ENCODE measurements at places on chromosomes 3 and 15. TPM values are rescaled to one million over a fixed set of nuclear protein-coding genes. Genes with fewer than 3 reads are reported as not detected.

DNA sequence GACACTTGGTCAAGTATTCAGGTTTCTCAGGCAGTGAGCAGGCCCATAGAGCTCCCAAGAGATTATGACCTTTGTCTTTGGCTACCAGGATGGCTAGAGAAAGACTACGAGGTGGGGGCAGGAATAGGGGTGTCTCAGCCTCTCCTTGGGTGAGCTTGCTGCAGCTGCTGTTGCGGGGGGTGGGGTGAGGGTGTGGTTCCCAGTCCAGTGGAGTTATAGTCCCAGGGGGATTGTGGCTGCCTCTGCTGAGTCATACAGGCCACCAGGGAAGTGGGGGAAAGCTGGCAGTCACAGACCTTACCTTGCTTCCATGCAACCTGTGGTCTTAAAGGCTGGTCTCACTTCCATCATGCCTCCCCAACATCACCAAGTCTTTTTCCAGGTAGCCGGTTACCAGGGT is 31.7 kb downstream of the ATP2C1 start:
- DNase-seq, result peak; percentile 95

DNA sequence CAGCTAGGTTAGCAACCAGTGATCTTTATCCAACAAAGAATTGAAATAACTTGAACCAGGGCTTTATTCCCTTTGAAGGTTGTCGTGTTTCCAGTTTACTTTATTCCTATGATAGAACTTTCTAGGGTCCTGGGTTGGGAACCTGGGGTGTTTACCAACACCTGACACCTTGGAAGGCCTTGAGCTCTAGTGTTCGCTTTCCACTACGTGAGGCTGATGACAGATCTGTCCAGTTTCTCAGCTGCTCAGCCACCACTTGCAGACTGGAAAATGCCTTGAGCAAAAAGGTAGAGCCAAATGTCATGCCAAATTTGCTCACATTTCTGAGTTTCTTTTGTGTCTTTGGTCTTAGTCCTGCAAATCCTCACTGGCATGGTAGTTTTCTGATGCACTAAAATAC is 227.2 kb downstream of the ADAMTSL3 start:
- DNase-seq, result no peak

- DNase-seq, result no peak
Measured at GRCh38 chr3:155227141-155227540, 66.3 kb downstream of the STRIT1 start.

- DNase-seq, result no peak
Measured at GRCh38 chr3:194045289-194045688, 90.7 kb upstream of the HES1 start.

DNA sequence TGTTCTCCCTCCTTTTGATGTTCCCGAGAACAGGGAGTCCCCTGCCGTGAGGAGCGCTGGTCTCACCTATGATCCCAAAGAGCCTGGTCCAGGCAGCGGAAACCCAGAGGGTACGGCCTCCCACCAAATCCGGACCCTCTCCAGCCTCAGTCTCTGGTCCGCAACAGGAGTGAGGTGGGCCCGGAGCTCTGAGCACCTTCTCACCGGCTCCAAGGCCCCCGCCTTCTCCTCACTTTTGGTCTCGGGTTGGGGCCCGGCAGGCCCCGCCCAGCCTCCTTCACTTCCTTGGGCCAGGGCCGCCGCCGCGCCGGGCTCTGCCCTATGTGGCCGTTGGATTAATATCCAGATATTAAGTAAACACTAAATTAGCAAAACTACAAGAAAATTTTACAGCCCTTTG is 5.7 kb upstream of the SKOR1 start:
- no peak for DNase-seq

DNA sequence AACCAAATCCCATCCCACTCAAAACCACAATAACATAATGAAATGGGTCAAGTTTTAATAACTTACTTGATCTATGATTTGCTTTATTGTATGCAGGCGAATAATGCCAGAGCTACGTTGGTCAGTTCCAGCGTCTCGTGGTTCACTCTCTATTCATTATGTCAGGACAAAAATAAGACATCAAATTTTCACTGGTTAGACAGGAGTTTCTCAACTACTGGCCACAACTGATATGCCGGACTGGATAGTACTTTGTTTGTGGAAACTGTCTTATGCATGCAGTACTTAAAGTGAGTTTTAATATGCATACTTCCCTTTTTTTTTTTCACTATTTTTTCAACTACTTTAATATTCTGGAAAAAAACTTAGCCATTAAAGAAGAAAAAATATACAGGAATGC is 94.4 kb downstream of the TJP1 start:
- DNase-seq, result no peak

- no peak for DNase-seq
Measured at GRCh38 chr15:51739061-51739712, 1.7 kb upstream of the LYSMD2 start.

GRCh38 chr15:98681061-98681460 is 32.7 kb downstream of the IGF1R start:
- no peak for DNase-seq

- DNase-seq, result no peak
Measured at GRCh38 chr3:177777699-177778098, 580.4 kb upstream of the TBL1XR1 start.

DNA sequence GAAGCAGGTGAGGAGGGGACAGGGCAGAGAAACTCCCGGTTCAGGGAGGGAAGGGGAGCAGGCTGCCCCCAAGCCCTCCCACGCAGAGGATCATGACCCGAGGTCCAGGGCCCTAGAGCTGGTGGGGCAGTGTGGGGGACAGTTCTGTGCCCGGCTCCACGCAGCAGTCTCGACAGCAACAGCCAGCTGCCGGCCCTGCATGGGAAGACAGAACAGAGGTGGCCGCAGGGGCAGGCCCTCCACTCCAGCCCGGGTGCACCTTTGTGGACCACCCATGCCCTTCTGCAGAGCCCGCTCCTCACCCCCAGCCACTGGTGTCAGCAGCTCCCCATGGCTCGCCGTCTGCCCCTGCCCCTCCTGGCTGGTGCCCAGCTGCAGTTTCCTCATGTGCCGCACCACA is 7.7 kb downstream of the OGG1 start:
- no peak for DNase-seq

DNA sequence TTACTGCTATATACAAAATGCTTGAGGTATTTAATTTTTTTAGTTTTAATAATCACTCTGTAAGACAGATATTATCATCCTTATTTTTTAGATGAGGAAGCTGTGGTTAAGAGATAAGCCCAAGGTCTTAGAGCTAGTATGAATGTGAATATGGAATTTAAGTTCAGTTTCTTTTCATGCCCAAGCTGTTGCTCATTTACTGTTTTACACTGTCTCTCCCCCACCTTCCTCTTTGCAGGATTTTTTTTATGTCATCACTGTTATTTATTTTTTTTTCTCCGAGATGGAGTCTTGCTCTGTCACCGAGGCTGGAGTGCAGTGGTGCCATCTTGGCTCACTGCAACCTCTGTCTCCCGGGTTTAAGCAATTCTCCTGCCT is 22.5 kb downstream of the MAP2K5 start:
- DNase-seq, result no peak

- no peak for DNase-seq
Measured at GRCh38 chr15:58398071-58398470, 33.7 kb upstream of the LIPC start.

The TEX55 gene
- total RNA-seq, result not detected

The FILIP1L gene
- 27.0 TPM for total RNA-seq

The ARRDC4 gene
- total RNA-seq, result 4.2 TPM

The SLC28A1 gene
- total RNA-seq, result not detected

The SOX14 gene
- not detected for total RNA-seq

The GPR149 gene
- not detected for total RNA-seq

The CCR2 gene
- total RNA-seq, result not detected

The GRK7 gene
- not detected for total RNA-seq

The KIF15 gene
- 26.1 TPM for total RNA-seq

All from SJSA1 (cell line).